Memory B cell (primary cell): ENCODE measurements at places on chromosomes 5 and 9.

DNA sequence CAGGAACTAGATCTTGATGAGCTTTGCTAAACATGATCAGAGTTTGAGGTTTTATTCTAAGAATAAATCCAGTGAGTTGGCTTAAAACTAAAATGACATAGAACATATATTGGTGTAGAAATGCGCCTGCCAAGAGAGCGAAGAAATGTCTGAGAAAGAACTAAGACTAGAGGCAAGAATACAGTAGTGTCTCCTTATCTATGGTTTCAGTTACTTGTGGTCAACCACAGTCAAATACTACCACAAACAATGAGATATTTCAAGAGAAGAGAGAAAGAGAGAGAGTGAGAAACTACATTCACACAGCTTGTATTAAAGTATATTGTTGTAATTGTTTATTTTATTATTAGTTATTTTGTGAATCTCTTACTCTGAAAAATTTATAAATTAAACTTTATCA lies 254.4 kb upstream of the CDH10 start:
- no peak for DNase-seq

DNA sequence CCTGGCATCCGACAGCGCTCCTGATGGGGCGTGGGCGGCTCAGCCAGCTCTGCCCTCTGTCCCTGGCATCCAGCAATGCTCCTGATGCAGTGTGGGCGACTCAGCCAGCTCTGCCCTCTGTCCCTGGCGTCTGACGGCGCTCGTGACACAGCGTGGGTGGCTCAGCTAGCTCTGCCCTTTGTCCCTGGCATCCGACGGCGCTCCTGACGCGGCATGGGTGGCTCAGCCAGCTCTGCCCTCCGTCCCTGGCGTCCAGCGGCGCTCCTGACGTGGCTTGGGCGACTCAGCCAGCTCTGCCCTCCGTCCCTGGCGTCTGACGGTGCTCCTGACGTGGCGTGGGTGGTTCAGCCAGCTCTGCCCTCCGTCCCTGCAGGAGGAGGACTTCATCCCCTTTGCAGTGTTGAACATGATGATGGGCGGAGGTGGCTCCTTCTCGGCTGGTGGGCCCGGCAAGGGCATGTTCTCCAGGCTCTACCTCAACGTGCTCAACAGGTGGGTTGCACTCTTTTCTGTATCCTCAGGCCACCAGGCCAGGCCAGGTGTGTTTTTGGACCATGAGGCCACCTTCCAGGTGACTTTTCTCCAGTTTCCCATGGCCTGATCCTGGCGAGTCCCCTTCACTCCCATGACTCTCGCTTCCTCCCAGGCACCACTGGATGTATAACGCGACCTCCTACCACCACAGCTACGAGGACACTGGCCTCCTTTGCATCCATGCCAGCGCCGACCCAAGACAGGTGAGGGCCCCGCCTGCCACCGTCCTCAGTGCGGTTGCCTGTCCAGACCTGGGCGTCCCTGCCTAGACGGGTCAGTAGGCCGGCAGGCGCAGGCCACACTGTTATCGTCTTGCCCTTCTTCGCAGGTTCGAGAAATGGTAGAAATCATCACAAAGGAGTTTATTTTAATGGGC lies 8.0 kb downstream of the PMPCA start:
- DNase-seq, result no peak

DNA sequence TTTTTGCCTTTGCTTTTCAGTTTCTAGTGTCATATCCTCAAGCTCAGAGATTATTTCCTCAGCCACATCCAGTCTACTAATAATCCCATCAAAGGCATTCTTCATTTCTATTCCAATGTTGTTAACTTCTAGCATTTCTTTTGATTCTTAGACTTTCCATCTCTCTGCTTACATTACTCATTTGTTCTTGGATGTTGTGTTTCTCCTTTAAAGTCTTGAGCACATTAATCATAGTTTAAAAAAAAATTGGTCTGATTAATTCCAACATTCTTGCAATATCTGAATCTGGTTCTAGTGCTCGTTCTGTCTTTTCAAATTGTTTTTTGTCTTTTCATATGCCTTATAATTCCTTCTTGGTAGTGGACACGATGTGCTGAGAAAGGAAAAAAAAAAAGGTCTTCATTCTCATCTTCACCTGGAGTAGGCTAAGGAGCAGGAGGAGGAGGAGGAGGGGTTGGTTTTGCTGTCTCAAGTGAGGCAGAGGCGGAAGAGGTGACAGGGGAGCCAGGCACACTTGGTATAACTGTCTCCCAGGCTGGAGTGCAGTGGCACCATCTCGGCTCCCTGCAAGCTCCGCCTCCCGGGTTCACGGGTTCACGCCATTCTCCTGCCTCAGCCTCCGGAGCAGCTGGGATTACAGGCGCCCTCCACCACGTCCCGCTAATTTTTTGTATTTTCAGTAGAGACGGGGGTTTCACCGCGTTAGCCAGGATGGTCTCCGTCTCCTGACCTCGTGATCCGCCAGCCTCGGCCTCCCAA lies 16.3 kb downstream of the PRXL2C start:
- no peak for DNase-seq

DNA sequence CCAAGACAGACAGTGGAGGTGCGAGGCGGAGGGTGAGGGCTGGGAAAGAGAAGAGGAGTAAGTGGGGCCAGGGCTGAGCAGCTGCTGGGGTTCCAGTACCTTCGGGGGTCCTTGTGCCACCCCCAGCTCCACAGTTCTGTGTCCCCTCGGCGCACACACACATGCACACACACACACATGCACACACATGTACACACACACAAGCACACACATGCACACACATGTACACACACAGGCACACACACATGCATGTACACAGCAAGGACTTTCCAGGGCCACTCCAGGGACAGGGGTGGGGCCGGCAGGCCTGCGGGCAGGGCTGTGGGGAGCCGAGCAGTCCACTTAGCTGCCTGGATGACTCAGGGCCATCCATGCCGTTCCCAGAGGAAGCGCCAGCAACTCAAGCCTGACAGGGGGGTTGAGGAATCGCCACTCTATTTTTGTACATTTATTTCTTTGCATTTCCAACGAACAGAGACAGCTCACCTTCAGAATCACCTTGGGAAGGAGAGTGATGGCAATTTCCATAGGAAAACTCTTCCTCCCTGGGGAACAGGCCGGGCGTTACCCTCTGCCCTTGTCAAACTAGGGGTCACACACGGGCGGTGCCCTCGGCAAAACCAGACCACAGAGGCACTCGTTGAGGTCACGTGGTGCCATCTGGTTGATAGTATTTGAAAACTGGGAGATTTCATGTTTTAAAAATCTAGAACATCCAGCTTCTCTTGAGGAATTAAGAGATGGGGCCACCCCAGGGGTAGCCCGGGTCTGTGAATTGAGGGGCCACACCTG lies 135.7 kb downstream of the ADAMTS2 start:
- DNase-seq, result no peak

DNA sequence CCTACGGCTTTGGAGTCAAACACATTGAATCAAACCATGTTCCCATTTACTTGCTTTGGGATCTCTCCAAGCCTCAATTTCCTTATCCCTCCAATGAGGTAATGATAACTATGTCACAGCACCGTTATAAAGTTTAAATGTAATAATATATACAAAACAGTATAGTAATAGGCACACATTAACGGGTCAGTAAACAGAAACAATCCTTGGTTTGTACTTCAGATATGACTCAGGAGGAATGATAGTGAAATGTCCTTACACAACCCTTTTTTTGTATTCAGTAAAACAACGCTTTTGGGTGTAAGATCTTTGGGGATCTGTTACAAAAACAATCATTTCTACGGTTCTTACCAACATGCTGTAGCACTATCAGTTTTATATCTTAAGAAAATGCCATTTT lies 178.5 kb upstream of the GNA14 start:
- no peak for DNase-seq

DNA sequence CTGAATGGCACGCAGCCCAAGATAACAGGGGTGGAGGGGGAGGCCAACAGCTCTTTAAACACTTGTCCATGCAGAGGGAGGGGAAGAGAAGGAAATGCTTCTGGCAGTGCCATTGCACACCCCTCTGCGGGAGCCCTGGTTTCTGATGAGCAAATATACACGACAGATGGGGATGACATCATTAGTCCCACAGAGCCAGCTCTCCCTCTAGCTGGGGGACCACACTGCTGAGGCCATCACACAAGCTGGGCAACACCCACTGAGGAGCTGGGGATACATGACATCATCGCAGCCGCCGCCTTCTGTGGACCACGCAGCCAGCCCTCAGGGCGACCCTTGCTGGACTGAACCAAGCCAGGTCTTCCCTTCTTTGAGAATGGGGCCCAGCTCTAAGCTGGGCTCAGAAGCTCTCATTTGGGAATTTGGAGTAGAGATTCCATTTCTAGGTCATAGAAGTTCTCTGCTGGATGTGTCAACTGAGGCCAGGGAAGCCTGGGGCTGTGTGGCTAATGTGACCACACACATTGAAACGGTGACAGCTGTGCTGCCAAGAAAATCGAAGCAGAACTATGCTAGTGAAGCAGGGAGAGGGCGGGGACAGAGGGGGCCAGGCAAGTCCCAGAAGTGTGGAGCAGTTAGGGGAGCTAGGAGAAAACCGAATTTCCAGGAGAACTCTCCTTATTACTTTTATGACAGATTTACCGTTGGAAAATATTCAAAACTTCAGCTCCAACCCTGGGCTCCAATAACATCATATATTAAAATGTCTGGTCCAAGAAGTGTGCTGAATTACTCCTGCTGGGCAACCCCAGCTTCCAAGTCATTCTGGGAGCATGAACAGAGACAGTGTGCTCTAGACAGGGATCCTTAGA lies 79.5 kb downstream of the PRRT1B start:
- DNase-seq, result no peak

DNA sequence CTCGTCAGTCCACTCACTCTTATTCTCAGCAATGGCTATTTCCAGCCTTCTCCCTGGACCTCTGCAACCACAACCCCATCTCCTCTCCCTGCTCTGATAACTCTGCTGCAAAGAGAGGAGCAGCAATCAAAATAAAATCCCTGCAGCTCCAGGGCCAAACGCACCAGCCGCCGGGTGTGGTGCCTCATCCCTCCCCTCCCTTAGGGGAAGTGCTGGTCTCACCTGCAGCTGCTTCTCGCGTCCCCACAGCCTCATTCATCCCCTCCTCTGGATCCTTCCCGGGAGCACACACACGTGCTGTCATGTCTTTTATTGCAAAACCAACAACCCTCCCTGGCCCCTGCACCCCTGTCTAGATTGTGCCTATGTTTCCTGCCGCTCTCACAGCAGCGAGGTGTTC lies 77.8 kb downstream of the TENT4A start:
- DNase-seq, result no peak

DNA sequence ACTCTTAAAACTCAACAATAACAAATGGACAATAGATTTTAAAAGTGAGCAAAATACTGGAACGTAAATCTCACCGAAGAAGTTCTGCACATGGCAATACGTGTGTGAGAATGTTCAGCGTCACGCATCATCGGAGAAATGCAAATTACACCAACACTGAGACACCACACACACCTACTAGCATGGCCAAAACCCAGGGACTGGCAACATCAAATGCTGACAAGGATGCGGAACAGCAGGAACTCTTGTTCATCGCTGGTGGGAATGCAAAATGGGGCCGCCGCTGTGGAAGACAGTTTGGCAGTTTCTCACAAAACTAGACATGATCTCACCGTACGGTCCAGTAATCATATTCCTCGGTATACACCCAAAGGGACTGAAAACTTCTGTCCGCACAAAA lies 21.6 kb upstream of the CLPTM1L start:
- DNase-seq, result peak; percentile 65

DNA sequence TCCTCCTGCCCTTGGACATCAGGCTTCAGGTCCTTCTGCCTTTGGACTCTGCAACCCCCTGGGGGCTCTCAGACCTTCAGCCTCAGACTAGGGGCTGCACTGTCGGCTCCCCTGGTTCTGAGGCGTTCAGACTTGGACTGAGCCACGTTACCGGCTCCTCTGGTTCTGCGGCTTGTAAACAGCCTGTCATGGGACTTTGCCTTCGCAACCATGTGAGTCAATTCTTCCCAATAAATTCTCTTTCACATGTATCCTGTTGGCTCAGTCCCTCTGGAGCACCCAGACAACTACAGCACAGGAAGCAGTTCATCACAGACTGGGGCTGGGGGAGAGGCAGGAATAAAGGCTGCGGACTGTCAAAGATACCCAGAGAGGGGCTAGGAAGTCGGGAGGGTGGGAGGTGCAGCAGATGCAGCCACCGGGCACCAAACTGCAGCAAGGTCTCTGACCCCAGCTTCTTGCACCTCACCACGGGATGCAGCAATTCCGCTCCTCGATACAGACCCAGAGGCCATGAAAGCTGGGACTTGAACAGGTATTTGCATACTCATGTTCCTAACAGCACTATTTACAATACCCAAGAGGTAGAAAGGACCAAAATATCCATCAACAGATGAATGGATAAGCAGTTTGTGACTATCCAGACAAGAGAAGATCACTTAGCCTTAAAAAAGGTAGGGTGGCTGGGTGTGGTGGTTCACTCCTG lies 100.8 kb downstream of the COL23A1 start:
- no peak for DNase-seq

- DNase-seq, result no peak
Measured at GRCh38 chr5:31887556-31887955, 248.6 kb downstream of the PDZD2 start.

- no peak for DNase-seq
Measured at GRCh38 chr5:18811661-18812060, 1176.3 kb downstream of the CDH18 start.

DNA sequence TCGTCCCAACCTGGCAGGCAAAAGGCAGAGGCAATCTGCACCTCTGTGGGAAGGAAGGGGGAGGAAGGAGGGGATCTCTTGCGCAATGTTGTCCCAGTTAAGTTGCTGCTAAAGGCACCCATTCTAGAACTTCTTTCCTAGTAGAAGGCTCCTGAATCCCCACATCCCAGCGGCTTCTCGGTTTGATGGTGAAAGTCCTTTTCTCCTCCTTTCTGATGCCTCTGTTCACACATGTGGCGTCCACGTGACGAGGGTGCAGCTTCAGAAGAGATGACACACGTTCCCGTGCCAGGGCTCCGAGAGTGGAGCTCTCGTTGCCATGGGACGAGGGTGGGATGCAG lies 96.9 kb upstream of the FCN2 start:
- DNase-seq, result no peak

DNA sequence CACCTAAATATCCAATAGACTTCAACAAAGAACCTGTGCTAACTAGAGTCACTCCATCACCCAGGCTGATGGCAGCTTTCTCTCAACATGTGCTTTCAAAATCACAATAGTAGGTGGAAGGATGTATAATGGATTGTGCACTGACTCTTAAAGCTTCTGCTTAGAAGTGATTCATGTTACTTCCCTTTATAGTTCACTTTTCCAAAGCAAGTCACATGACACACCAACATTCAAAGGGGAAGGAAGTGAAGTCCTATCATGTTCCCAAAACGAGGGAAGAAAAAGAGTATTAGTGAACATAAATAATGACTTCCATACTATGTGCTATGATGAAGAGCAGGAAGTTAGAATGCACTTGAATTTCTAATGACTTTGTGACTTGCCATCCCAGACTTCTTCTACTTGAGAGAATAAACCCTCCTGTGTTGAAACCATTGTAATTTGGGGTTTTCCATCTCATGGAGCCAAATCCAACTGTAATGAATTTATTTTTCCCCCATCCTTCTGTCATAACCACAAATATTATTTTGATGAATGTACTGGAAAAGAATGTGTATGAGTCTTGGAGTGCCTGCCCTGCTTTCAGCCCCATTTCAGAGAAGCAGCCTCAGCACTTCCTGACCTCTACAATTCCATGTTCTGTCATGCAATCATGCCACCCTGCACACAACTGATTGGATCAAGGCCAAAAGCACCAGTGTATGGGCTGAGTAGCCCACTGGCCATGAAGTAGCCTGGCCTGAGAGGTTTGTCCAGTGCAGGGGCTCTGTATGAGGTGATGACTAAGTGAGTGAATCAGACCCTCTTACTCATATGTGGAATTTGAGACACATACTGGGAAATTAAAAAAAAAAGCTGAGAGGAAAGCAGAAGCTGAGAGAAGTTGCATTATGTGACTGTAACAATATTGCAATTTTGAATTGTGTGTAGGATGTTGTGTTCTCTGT lies 525.9 kb upstream of the CLINT1 start:
- DNase-seq, result no peak
